LoVo (cell line): ENCODE measurements at places on chromosomes 7 and 10.
A peak's percentile ranks its signal among the peaks of the same experiment; 100 is the strongest.

DNA sequence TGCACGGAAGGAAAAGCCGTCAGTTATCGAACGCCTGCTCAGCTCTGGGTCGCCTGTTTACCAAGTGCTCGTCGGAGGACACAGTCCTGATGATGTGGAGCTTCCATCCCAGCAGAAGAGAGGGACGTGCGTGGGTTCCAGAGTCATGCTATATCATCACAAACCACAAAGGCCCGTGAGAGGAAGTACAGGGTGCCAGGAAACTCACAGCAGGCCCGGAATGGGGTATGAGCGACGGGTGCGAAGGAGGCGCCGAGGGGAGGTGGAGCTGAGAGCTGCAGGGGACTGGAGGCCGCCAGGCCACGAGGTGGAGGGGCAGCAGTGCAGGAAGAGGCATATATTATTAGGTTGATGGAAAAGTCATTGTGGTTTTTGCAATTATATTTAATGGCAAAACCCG lies 102.5 kb downstream of the ACTR3B start:
- DNase-seq = no peak

DNA sequence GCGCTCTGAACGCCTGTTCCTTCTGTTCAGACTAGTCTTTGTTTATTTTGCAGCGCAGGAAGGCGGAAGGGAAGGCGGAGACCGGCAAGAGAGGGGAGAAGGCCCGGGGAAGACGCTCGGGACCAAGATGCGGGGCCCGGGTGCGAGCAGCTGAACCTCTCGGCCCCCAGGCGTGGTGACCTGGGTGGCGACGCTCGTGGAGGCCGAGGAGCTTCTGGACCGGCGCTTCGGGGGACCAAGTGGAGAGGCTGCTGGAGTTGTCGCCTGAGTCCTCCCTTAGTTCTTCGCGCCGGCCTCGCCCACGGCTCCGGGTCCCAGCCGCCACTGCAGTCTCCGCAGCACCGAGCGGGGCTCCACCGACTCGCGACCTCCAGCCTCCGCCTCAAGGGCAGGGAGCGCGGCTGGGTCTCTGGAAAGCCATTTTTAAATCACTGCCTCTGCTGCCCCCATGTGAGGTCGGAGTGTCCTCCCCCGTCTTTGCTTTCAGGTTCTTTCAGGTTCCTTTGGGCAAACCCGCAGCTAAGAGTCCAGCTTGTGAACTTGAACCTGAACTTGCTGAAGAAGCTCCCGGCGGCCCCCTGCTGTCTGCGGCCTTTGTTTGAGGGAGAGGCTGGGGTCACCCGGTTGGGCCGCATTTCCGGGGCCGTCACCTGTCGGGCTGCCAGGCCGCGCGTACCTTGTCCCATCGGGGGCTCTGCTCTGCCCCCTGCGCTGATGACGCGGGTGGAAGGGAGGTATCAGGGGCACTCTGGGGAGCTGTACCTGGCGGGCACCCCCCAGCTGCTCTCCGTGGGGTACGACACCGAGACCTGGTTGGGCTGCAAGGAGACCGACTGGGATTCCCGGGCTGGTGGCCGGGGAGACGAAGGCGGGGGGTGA lies 136.0 kb downstream of the KIF20B start:
- no peak for DNase-seq

- DNase-seq = no peak
Measured at GRCh38 chr10:130029209-130029608, 65.1 kb upstream of the EBF3 start.

GRCh38 chr7:91618776-91619765 lies 261.4 kb downstream of the MTERF1 start:
- DNase-seq = no peak

GRCh38 chr10:88241501-88241900 lies 341.6 kb downstream of the RNLS start:
- DNase-seq = no peak

DNA sequence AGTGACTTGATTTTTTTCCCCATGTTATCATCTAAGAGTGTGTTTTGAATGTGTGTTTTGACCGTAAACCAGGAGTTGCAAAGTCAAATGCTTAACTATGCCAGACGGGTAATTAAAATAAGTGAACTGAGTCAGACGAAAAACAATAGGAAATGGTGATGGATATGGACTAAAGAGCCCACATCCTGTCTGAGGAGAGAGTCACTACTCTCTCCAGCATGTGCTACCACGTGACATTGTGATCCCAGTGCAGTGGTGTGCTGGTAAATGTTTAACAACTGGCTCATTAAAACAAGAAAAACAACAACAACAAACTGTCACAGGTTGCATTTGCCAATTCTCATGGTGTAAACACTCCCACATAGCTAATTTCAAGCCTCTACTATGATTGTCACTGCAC lies 164.3 kb downstream of the SUGCT start:
- peak; percentile 39 for DNase-seq

DNA sequence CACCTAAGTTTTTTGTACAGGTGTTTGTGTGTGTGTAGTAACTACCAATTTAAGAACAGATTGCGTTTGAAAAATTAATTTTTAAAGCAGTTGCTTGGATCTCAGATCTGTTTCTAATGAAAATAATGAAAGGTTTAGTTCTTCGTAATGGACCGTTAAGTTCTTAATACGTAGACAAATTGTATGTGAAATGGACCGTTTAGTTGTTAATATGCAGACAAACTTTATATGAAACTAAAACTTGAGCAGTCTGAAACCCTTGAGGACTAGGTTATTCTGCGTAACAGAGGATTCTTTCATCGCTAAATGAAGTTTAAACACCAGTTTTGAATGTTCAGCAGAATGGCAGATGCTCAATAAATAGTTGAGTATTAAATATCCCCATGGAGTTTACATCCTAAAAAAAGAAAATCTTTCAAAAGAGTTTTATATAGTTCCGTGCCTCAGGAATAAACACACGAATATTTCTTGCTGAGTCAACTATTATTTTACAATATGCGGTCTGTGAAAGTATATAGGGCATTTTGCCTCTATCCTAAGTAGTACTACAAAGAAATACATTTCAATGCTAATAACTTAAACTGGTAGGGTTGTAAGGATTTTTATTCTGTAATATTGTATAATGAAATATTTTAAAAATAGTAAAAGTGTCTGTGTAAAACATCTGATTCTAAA lies 1.2 kb downstream of the DBF4 start:
- no peak for DNase-seq

DNA sequence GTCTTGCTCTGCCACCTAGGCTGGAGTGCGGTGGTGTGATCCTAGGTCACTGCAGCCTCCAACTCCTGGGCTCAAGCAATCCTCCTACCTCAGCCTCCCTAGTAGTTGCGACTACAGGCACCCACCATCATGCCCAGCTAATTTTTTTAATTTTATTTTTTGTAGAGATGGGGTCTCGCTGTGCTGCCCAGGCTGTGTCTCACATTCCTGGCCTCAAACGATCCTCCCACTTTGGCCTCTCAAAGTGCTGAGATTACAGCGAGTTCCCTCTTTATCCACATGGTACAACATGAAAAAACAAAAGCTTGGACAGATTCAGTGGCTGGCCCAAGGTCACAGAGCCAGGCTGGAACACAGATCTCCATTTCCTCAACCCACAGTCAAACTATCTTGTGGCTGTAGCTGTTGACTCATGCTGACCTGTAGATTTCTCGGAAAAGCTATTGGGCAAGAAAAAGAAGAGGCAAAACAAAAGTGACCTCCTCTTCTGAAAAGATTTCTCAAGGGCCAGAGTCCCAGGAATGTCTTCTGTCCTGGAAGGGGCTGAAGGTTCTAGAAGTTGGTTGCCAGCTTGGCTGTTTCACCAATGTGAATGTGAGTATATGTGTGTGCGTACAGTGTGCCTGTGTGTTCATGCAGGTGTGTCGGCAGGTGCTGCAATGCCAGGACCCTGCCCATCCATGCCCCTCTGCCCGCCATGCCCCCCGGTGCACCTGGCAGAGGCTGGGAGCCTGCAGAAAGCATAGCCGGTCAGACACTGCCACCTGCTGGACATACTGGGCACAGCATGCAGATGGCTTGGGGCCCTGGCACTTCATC lies 28.4 kb downstream of the TMEM130 start:
- DNase-seq = peak; percentile 52
